ENCODE measurements at places on chromosomes 7 and 10.

GRCh38 chr10:118569241-118569881 lies 26.1 kb downstream of the PRLHR start:
- DNase-seq = no peak

- no peak for DNase-seq
Observed at GRCh38 chr7:2431260-2431867, 28.0 kb downstream of the CHST12 start.

DNA sequence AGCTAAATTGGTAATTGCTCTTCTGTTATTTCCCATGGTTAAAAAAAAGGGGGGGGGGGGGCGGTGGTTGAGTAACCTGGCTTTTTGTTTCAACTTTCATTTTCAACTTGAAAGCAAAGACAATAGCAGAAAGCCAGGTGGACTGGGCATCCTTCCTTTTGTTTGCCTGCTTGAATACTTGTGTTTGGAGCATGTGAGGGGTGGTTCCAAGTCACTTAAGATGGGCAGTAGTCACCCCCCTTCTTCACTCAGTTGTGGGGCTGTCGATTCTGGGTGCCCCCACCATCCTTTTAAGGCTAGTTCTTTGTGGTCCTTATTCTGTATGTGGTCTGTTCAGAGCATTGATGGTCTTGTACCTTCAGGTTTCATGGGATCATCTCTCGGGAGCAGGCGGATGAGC lies 165.6 kb upstream of the PRR15 start:
- no peak for DNase-seq

- DNase-seq = no peak
Observed at GRCh38 chr7:155971180-155971770, 159.0 kb upstream of the SHH start.

GRCh38 chr7:130521258-130521951 lies 29.5 kb downstream of the MEST start:
- no peak for DNase-seq
